Nephron progenitor cell (in vitro differentiated cells): ENCODE measurements at places on chromosomes 11 and 22.

GRCh38 chr11:19978668-19979518, 181.4 kb downstream of the DBX1 start:
- DNase-seq, result no peak

- DNase-seq, result no peak
These were observed 172.7 kb downstream of the FAT3 start for GRCh38 chr11:92397221-92397755.

DNA sequence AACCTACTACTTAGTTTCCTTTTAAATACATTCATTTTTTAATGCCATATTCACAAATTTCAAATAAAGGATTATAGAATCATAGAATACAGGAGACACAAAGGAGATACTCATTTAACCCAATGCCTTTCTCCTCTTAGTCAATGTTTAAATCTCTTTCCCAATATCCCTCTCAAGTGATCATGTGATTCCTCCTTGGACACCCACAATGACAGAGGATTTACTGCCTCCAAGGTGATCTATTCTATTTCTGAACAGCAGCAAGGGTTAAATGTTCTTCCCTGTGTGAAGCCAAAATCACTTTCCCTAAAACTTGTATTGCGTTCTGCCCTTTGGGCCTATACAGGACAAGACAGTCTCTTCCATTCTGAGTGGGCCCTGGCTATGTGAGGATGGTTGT, 73.3 kb upstream of the PICALM start:
- no peak for DNase-seq

GRCh38 chr11:1882265-1883238, 9.1 kb downstream of the PRR33 start:
- DNase-seq, result peak; percentile 92

- DNase-seq, result no peak
These were observed 16.1 kb downstream of the BIK start for GRCh38 chr22:43126501-43127165.

DNA sequence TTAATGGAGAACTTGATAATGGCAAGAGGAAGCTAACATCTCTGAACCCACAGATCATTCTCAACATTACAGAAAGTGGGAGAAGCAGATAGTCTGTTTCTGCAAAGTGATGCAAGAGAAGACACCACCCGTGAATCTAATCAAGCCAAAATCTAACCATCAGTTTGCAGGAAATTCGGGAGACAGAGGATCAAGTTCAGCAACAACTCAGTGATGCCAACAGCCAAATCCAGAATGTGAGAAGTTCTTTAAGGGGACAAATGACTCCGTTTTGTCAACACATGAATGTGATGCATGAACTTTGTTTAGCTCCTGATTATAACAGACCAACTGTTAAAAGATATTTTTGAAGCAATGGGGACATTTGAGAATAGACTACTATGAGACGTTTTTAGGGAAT, 95.2 kb upstream of the LDLRAD3 start:
- DNase-seq, result no peak

GRCh38 chr11:32290783-32291182, 144.6 kb downstream of the WT1 start:
- DNase-seq, result no peak

DNA sequence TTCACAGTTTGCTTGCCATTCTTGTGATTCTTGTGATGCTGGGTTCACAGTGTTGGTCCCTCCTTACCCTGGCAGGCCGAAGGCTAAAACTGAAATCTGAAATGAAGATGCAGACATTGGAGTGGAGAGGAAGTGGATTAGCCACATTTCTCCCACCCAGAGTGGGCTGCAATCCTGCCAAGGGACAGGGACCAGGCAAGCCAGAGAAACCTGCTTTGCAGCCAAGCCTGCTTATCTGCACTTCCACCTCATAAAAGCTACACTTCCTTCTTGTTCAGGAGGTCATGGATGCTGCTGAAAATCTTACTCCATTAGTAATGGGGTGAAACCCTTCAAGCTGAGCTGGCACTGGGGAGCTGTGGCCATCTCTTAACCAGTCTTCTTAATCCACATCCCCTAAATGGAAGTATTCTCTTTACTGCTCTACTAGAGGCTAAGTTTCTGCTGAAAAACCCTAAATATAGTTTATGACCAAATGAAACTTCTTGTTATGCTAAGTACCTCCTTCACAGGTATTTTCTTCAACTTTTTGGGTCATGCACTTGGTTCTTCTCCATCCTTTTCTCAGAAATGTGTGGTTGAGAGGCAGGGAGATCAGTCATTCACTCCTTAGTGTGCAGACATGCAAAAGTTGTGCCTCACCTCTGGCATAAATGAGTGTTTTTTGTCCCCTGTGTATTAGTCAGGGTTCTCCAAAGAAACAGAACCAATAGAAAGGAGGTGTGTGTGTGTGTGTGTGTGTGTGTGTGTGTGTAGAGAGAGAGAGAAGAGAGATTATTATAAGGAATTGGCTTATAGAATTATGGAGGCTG, 133.9 kb upstream of the BMAL1 start:
- no peak for DNase-seq

- DNase-seq, result no peak
These were observed 927.0 kb downstream of the BRD1 start for GRCh38 chr22:48900626-48901025.

DNA sequence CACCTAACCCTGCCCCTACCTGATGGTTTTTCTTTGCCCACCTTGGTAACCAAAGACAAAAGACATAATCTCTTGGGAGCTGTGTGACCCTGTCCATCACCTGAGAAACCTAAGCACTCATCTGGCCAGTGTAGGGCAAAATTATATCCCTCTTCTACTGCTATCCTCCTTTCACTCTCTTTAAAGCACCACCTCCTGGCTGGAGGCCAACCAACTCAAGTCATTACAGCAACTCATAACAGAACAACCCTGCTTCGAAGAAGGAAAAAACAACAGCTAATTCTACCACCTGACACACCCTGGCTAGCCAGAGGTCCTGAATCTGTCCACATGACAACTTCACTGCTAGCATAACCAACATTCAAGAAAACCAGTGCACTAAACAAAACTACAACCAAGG, 45.5 kb downstream of the GAS2 start:
- no peak for DNase-seq

- DNase-seq, result no peak
These were observed 260.2 kb upstream of the NARS2 start for GRCh38 chr11:78834886-78835285.

DNA sequence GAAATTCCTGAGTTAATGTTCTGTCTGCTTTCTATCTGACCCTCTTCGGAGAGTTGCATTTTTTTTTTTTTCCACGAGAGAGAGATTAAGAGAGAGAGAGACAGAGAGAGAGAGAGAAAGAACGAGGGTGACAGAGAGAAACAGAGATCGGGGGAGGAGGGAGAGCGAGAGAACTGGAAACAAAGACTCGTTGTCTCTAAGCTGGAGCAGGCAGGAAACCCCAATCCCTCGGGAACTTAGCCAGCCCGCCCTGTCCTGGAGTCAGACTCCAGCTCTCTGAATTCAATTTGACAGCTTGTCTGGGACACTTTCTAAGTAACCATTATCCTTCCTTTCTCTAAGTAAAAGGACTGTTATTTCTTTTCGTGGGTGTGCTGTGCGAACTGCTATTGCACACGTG, 76.9 kb downstream of the KCNJ1 start:
- peak; percentile 23 for DNase-seq

DNA sequence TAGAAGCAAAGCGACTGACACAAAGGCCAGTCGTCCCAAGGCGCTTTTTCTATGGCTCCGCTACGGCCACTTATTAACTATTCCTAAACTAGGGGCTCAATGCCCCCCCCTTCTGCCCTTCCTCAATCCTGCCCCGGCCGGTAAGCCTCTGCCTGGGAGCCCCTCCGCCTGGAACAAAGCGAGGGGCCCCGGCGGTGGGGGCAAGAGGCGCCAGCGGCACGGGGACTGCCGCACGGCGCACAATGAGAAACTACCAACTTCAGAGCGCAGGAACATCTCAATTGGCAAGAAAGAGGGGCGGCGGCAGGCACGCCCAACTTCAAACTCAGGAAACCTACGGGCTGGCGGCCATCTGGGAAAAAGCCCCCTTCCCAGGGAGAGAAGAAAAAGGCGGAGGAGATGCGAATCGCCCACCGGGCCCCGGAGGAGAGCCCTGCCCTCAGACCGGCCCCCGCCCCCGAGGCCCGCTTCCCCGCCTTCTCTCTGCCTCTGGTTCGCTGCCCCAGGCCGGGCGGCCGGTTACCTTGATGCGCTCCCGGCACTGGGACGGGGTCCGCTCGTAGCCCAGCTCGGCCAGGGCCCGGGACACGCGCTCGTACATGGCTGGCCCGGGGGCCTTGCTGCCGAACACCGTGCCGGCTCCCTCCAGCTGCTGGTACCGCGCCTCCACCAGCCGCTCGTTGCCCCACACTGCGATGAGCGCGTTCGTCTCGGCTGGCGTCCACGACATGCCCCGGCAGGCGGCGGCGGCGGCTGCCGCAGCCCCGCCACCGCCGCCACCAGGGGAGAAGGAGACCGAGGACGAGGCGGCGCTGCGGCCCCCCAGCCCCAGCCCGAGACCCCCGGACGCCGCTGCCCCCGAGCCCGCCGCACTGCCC, 619 bp downstream of the MSANTD2 start:
- DNase-seq, result peak; percentile 62

DNA sequence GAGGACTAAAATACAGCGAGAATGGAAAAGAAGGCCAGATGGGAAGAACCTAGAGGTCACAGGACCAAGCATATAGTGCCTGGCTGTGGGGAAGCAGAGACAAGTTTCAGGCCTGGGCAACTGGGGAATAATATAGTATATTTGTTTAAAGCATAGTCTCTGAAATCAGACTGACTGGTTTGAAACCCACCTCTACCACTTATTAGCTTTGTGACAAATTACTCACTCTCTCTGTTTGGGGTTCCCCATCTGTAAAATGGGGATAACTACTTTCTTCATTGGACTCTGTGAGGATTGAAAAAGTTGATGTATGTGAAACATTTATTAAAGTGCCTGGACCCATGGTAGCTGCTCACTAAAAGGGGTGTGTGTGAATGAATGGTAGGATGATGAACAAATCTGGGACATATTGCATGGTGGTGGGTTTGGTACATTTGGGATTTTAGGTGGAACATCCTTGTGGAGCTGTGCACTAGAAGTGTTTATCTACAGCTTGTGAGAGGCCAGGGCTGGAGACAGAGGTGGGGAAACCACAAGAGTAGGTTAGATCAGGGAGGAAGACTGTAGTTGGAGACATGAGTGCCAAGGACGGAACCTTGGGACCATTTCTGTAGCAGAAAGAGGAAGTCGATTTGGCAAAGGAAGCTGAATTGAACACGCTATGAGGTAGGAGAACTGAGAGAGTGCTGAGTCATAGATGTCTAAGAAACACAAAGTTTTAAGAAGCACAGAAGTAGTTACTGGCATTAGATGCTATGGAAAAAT, 52.6 kb downstream of the SWAP70 start:
- DNase-seq, result no peak

DNA sequence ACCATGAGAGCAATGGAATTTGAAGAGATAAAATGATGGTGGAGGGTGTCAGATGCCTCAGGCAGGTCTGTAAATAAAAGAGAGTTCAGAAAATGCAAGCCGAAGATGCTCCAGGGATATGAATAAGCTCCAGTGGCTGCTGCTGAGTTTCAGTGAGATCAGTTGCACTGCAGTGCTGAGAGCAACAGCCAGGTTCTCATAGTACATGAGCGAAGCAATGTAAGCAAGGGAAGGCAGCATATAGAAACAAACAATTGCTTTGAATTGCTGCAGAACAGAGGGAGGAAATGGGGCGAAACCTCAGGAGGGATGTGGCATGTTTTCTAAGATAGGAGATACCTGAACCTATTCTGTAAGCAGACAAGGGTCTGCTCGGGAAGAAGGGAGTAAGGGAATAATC, 369.5 kb downstream of the AASDHPPT start:
- DNase-seq, result no peak
